Stimulated activated CD4-positive, alpha-beta T cell treated with anti-CD3 and anti-CD28 coated beads, Interleukin-15, amount 100 ng/mL, for 24 hours (primary cell): ENCODE measurements at places on chromosomes 13 and 19.
A peak's percentile ranks its signal among the peaks of the same experiment; 100 is the strongest.

- no peak for DNase-seq
These were observed 16.4 kb upstream of the TMEM255B start for GRCh38 chr13:113742445-113743120.

- DNase-seq = no peak
These were observed 152.4 kb downstream of the LMO7 start for GRCh38 chr13:75788481-75788981.

DNA sequence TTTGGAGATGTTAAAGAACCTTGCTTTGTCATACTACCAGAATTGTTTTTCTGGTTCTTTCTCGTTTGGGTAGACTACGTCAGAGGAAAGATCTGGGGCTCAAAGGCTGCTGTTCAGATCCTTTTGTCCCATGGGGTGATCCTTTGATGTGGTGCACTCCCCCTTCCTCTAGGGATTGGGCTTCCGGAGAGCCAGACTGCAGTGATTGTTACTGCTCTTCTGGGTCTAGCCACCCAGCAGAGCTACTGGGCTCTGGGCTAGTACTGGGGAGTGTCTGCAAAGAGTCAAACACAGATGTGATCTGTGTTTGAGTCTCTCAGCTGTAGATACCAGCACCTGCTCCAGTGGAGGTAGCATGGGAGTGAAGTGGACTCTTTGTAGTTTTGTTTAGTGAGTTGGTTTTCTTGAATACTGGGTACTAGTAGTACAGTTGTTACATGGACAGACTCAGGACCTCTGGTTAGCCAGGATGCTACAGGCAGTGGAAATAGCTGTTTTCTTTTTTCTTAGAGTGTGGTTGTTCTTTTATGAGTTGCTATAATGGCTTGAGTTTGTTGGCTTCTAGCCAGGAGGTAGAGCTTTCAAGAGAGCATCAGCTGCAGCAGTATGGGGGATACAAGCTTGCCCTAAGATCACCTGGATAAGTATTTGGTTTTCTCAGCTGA lies 34.4 kb downstream of the DNAJC15 start:
- DNase-seq = no peak

DNA sequence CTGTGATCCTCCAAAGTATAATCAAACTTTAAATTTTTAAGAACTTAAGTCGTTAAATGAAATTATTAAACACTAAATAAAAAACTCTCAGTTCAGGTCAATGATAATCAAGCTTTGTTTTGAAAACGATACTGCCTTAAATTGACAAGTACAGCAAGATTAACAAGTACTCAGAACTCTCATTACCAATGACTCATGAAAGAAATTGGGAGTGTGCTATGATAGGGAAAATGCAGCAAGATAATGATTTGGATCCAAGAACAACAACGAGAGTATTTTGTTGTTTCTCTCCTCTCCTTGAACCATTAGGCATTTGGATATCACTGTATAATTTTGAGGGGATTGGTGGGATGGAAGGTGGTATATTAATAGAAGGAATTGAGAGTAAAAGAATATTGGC lies 10.2 kb downstream of the N4BP2L2 start:
- no peak for DNase-seq

DNA sequence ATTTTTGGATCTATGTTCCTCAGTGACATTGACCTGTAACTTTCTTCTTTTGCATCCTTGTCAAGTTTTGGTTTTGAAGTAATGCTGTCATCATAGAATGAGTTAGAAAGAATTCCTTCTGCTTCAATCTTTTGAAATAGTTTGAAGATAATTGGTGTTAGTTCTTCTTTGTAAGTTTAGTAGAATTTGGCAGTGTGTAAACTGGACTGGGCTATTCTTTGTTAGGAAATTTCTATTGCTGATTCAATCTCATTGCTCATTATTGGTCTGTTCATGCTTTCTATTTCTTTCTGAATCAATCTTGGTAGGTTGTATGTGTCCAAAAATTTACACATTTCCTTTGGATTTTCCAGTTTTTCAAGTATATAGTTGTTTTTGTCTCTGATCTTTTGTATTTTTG lies 101.7 kb upstream of the SPRY2 start:
- DNase-seq = no peak

- no peak for DNase-seq
These were observed 314.4 kb downstream of the ENOX1 start for GRCh38 chr13:43472339-43472738.

DNA sequence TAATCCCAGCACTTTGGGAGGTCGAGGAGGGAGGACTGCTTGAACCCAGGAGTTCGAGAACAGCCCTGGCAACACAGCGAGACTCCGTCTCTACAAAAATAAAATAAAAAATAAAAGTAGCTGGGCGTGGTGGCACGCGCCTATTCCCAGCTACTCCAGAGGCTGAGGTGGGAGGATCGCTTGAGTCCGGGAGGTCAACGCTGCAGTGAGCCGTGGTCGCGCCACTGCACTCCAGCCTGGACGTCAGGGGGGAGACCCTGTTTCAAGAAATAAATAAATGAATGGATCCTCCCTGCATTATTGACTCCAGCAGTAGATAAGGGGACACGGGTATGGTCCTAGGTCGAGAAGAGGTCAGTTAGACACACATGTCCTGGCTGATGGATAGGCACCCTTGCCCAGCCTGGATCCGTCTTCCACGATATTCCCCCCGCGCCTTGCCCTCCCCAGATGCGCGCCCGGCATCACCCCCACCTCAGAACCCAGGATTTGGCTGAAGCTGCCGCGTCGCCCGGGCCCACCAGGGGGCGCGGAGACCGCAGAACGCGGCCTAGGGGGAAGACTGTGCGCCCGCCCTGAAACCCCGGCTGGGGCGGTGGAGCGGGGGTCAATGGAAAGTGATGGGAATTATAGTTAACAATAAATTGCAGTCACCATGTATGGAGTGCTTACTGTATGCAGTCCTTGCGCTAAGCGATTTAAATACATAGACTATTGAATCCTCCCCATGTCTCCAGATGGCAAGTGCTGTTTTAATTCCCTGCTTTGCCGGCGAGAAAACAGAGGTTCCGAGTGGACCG lies 2.1 kb upstream of the HOOK2 start:
- peak; percentile 89 for DNase-seq

DNA sequence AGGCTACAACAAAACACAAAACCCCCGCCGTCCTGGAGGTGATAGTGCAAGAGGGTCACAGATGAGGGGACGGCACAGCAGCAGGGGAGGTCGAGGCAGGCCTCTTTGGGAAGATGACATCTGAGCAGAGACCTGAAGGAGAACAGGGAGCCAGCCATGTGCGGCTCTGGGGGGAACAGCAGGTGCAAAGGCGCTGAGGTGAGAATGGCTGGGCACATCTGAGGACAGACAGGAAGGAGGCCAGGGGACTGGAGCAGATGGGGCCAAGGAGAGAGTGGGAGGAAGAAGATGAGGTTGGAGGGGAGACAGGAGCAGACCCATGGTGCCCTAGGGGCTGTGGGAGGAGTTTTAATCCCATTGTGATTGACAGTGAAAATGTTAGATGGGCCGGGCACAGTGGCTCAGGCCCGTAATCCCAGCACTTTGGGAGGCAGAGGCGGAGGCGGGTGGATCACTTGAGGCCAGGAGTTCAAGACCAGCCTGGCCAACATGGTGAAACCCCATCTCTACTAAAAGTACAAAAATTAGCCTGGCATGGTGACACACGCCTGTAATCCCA lies 1.8 kb upstream of the CKM start:
- DNase-seq = no peak

DNA sequence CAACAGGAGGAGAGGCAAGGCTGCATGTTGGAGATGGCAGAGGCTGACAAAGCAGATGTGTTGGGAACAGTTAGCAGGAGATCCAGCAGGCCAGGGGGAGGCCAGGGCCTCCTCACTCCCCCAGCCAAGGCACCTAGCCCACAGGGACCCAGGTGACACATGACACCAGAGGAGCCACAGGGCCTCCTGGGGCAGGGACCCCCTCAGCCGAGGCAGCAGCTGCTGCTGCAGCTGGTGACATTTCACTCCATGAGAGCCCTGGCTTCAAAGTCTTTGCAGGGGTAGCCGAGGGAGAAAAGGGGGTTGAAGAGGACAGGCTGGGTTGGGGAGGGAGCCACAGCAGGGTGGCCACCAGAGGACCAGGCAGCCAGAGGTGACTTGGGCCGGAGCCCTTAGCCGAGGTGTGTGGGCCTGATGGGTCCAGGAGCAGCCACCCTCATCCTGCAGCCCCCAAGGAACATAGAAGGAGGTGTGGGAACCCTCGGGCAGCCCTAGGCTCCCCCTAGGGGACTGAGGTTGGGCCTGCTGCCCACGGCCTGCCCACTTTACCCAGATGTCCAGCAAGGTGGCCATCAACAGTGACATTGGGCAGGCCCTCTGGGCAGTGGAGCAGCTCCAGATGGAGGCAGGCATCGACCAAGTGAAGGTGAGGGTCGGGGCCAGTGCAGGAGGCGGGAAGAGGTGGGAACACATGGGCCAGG lies at the start of gene GNG14:
Gene GNG14, plus strand, starts transcription at position 503 of the 701 bp plus-strand sequence. Its CDS starts 51 bp downstream, at position 554.
- DNase-seq = no peak

DNA sequence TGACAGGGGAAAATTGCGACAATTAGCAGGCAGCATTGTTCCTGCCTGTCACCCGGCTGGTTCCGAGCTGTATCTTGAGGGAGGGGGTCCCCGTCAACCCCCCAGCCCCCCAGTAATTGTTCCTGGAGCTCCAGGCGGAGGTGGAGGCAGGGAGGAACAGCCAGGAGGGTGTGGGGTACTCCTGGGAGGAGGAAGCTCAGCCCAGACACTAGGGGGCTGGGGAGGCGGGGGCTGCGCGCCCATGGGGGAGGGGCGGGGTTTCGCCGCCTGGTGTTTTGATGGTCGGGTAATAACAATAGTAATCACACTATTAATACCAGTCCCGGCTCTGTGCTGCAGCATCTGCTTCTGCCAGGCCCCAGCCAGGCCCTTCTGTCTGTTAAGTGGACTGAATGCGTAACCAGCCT lies 8.6 kb downstream of the NPAS1 start:
- no peak for DNase-seq

- DNase-seq = no peak
These were observed 407.8 kb downstream of the COG6 start for GRCh38 chr13:40063278-40063698.

GRCh38 chr13:105702441-105702840 lies 833.0 kb downstream of the EFNB2 start:
- DNase-seq = no peak

GRCh38 chr13:85260896-85261295 lies 538.3 kb downstream of the SLITRK6 start:
- DNase-seq = no peak

DNA sequence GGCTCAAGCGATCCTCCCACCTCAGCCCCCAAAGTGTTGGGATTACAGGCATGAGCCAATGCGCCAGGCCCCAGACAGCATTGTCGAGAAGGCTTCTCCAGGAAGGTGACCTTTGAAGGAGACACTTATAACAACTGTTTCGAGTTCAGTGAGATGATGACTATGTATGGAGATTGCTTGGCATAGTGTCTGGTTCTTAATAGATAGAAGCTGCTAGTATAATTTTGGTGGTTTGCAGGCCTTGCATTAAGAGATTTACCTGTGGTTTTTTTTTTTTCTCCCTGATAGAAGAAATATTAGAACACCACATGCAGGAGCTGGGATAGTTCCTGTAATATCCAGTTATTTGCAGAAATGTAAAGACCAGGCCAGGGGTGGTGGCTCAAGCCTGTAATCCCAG lies 3.7 kb downstream of the MARCHF2 start:
- no peak for DNase-seq

- DNase-seq = no peak
These were observed 434.3 kb downstream of the EFNB2 start for GRCh38 chr13:106101201-106101600.

GRCh38 chr13:24649688-24650043 lies 30.5 kb upstream of the ATP12A start:
- DNase-seq = no peak

DNA sequence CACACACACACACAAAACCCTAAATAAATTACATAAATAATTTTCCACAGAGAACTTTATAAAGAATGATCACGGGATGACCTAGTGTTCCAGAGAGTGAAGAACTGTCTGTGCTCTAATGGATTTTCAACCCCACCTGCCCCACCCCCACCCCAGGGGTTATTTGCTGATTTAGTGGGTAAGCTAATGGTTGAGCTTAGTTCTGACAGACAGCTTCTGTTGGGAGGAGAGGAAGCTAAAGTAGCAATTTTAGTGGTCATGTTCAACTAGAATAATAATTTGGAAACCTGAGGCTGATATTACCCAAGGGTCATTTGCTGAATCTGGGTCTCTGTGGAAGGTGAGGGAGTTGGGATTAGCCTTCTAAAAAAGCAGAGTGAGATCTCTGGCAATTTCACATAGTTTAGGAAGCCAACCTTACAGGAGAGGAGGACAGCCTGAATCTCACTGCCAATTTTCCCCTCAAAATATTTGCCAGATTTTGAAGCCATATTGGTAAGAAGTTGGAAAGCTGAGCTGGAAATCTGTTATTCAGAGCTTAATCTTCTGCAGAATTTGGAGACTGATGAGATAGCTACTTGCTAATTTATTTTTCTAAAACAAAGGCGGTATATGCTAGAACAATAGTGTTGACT lies 68.7 kb downstream of the POSTN start:
- no peak for DNase-seq

DNA sequence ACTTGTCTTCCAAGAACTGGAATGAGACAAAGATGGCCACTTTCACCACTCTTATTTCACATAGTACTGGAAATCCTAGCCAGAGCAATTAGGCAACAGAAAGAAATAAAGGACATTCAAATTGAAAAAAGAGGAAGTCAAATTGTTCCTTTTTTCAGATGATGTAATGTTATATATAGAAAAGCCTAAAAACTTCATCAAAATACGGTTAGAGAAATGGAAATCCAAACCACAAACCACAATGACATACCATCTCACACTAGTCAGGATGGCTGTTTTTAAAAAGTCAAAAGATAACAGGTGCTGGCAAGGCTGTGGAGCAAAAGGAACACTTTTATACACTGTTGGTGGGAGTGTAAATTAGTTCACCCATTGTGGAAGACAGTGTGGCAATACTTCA lies 113.3 kb upstream of the SPRY2 start:
- DNase-seq = no peak

DNA sequence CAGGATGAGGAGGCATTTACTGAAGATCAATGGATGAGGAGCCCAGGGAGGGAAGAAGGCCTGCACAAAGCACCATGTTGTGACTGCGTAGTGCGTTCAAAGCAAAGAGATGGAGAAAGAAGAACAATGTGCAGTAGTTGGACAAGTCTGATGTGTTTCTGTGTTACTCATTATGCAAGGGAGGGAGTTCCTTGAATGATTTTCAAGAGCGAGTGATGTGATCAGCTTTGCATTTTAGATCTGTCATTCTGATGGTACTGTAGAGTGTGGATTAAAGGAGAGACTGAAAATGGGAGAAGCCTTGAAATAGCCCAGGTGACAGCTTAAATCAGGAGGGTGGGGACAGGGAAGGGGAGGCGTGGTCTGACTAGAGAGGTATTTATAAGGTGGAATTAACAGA lies 9.5 kb downstream of the MYO16 start:
- no peak for DNase-seq

DNA sequence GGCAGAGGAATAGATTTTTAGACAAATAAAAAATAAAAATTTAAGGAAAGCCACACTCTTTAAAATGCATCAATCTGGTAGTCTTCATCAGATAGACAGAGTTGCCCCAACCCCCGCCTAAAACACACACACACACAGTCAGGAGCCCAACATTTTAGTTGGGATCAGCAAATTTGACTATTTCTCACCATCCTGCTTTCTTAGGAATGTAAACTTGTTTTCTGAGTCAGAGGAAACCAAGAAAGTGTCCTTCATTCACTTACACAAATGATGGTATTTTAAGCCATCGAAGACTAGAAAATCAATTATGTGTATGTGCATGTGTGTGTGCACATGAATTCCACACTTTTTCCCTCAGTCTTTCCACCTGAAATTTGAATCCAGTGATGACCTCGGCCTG lies 1657.5 kb downstream of the SLITRK1 start:
- no peak for DNase-seq

- no peak for DNase-seq
These were observed 2.5 kb downstream of the SLC1A6 start for GRCh38 chr19:14977128-14977527.

- no peak for DNase-seq
These were observed 27.8 kb upstream of the IGSF23 start for GRCh38 chr19:44585371-44586133.
